Astrocyte (in vitro differentiated cells and primary cell): ENCODE measurements at places on chromosomes 3 and 15. TPM values are rescaled to one million over a fixed set of nuclear protein-coding genes. Genes with fewer than 3 reads are reported as not detected.

The CCR2 gene
- total RNA-seq, result not detected in 2 replicates

The CPLX3 gene
- not detected in 2 replicates for total RNA-seq

The NGRN gene
- total RNA-seq, result 98.5 and 98.6 TPM in 2 replicates

The ALDH1A3 gene
- 0.55 and 0.95 TPM in 2 replicates for total RNA-seq

The CCDC39 gene
- total RNA-seq, result not detected in 2 replicates

The HDC gene
- total RNA-seq, result not detected in 2 replicates
